ENCODE measurements at places on chromosomes 12 and 14.

DNA sequence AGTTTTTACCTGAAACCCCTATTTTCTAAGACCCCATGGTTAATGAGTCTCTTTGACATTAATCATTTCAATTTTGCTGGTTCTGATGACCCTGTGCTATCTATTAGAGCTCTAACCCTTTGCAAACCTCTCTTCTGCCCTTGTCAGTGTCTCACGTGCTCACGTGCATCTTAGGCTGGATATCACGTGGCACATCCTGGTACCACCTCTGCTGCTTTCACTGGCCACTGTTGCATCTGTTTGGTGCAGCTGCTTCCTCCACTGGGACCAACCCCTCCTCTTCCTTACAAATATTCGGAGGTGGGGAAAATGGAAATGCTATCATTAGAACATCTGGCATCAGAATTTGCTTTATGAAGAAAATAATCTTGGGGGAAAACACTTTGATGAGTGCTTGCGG, 119.6 kb downstream of the CRADD start:
- no peak for DNase-seq

- DNase-seq = peak; percentile 90
These were observed 53.8 kb downstream of the VCPKMT start for GRCh38 chr14:50062438-50063085.

GRCh38 chr14:76446486-76446885, 70.5 kb downstream of the ESRRB start:
- no peak for DNase-seq

GRCh38 chr14:56555921-56556570, 23.6 kb upstream of the TMEM260 start:
- DNase-seq = peak; percentile 14

GRCh38 chr12:32522331-32523221, 123.2 kb downstream of the FGD4 start:
- peak; percentile 72 for DNase-seq

- DNase-seq = no peak
These were observed 57.6 kb downstream of the TMEM30B start for GRCh38 chr14:61223552-61223951.

DNA sequence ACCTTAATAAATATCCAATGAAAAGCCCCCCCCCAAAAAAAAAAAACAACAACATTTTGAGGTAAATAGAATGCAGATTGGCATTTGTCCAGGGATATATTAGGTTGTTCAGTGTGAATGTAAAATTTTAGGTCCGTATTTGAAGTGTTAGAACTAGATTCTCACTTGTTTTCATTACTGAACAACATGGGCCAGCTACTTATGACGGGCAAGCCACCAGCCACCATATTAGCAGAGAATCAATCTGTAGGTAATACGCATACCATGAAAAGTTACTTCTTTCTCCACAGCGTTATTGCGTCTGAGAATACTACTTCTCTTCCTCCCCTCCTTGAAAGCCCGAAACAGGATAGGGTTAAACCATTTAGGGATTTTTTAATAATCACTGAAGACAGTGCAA, 5.4 kb downstream of the FLRT2 start:
- DNase-seq = no peak

DNA sequence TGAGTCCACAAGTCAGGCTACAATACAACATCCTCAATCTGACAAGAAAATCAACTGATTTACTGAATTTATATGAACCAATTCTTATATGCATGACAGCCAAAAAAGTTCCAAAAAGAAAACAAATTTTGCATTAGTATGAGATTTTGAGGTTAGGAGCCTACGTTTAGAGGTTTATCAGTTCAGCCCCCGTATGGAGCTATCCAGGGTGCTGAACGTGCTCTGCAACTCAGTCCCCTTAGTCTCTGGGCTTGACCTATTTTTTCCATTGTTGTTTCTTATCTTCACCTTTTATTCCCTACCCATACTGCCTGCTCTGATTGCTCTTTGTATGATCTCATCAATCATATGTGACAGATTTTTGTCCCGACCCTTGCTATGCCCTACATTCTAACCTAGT, 693.0 kb downstream of the NRXN3 start:
- peak; percentile 29 for DNase-seq

DNA sequence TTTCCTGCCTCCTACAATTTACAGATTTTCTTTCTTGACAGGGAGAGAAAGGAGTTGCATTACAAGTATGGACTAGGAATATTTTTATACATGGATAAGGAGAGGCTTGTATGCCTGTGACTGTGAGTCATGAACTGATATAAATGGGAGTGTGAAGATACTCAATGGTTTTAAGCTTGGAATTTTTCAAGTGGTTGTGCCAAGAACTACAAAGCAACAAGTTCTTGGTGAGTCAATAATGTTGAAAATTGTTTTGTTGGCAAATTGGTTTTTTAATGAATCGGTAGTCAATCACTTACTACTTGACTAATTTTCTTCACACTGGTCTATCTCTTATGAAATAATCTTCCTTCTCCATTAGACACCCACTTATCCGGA, 58.9 kb upstream of the HMGA2 start:
- no peak for DNase-seq

GRCh38 chr12:43826681-43827080, 9.2 kb upstream of the TMEM117 start:
- DNase-seq = no peak

- DNase-seq = peak; percentile 26
These were observed 16.6 kb upstream of the IFI27L2 start for GRCh38 chr14:94145902-94146527.

DNA sequence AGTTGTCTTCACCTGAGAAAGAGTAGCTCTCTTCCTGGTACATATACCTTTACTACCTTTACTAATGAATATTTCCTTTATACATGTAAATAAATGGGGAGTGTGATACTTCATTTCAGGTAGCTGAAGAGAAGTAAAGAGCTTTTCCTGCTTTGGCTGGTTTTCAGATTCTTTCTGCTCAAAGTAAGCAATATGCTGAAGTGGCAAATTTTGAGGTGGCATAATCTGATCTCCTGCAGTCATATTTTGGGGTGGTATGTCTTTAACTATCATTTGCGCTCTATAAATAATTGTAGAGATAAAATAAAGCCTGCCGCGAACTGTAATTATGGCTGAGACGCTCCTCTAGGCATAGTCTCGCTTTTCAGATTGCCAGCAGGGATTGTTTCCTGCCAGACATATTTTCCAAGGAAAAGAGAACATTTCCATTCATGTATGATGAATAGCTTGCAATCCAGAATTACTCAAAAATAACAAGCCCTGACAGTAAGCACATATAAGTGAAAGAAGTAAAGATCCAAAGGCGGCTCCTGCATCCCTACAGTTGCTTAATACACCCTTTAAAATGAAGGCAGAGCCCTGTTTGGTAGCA, 200.7 kb downstream of the C12orf50 start:
- no peak for DNase-seq

DNA sequence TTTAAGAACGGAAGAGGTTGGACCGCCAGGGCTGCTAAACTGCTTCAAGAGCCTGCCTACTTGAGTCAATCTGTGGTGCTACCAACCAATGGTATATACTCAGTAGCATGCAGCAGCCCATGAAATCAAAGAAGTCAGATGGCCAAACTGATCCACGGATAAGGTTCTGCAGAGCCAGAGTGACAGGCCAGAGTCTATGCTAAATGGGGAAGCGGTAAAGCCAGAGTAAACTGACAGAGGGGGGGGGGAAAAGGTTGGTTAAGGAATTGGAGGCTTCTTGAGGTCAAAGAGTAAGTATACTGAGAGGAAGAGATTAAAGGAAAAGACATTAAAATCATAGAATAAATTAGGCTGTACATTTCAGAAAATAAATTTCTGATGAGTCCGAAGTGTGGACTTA, 15.4 kb upstream of the SLC6A13 start:
- DNase-seq = peak; percentile 26

DNA sequence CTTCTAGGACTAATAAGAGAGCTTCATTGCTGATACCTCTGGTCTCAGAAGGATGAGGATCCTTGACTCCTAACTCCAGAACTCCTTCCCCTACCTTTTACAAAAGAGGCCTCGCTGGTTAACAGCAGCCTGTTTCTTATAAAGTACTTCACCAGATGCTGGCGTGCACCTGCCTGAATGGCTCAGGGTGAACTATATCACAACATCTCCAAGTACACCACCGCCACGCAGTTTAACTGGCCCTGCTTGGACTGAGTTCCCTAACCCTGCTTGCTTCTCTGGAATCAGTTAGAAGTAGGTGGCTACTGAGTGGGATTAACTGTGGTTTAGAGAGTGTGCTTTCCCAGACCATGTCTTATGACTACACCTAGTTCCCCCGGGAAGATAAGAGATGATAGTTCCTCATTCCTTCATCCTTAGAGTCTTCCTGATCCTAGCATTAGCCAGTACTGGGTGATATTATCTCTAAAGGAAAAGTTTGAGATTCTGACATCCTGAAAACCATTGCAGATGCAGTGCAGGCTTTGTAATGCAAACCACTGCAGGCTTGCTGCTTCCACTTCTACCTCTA, 3.0 kb downstream of the FOXJ2 start:
- DNase-seq = no peak

- DNase-seq = no peak
These were observed 211.2 kb downstream of the NUAK1 start for GRCh38 chr12:105927564-105927963.

DNA sequence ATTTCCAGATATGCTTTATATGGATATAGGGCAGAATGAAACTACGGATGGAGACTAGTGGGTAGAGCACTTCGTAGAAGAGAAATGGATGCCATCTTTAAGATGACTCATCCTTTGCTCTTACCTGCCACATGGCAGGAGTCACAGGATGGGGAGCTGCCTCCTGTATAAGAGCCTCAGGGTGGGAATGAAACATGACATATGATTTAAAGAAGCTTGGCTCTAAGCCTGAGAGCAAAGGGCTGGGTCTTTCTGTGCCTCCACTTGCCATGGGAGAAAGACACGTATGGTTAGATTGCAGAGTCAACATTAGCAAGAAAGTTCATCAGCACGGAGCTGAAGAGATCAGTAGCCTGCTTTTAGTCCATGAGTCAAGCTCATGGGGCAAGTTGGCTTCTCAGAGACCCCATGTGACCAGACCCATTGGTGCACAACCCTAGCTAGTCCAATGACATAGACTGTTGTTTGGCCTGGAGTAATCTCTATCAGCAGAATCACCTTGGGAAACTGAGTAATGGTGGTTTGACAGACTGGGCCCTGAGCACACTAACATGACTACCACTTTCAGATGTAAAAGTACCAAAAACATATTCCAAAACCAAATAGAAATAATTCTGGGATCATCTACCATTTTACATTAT, 38.1 kb upstream of the IL22 start:
- no peak for DNase-seq

GRCh38 chr12:6295094-6295811, 15.2 kb upstream of the PLEKHG6 start:
- no peak for DNase-seq

- DNase-seq = no peak
These were observed 21.9 kb upstream of the CIPC start for GRCh38 chr14:77076113-77076631.

GRCh38 chr14:32300136-32300535, 29.0 kb upstream of the AKAP6 start:
- no peak for DNase-seq

- no peak for DNase-seq
These were observed 1039.9 kb upstream of the USP15 start for GRCh38 chr12:61220337-61220736.

DNA sequence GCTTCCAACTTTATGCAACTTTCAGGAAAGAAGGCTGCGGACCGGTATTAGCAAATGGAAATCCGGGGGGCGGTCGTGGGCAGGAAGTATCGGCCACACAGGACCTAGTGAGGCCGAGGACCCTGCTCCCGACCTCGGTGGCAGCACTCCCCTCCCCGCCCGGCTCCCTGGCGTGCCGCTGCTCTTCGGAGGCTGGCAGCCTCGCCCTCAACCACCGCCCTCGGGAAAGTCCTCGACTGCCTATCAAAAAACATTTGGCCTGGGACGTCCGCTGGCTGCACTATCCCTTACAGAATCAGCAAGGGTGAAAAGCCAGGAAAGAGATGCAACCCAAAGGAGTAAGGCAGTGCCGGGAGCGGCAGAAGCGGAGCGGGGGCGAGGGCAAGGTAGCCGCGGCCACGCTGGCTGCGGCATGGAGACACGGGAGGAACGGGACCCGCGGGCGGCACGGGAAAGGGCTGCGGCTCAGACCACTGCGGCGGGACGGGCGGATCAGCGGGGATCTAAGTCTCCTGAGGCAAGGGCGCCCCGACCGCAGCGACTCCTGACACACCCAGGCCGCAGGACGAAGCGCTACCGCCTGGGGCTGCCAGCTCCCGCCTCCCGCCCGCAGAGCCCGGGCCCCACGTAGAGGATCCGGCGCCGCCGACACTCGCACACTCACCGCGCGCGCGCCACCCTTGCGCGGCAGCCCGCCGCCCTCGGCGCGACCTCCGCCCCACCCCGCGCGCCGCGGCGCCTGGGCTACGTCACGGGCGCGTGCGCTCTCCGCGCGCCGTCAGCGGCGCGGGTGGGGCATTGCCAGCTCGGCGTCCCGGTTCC, at the start of the genes BBOF1 and ENTPD5:
Gene BBOF1 (plus strand): TSS at position 764 of the 822 bp plus-strand sequence. CDS start 130 bp downstream, outside the sequence.
Gene ENTPD5 (minus strand): TSS at position 703 of the 822 bp plus-strand sequence. CDS start 31,186 bp downstream, outside the sequence.
- DNase-seq = peak; percentile 80

- no peak for DNase-seq
These were observed 52.7 kb downstream of the PELI2 start for GRCh38 chr14:56170877-56171422.

- no peak for DNase-seq
These were observed 1.6 kb downstream of the ARHGEF25 start for GRCh38 chr12:57612711-57613426.

All from KBM-7 (cell line).